ENCODE measurements at places on chromosomes 16 and 17.

DNA sequence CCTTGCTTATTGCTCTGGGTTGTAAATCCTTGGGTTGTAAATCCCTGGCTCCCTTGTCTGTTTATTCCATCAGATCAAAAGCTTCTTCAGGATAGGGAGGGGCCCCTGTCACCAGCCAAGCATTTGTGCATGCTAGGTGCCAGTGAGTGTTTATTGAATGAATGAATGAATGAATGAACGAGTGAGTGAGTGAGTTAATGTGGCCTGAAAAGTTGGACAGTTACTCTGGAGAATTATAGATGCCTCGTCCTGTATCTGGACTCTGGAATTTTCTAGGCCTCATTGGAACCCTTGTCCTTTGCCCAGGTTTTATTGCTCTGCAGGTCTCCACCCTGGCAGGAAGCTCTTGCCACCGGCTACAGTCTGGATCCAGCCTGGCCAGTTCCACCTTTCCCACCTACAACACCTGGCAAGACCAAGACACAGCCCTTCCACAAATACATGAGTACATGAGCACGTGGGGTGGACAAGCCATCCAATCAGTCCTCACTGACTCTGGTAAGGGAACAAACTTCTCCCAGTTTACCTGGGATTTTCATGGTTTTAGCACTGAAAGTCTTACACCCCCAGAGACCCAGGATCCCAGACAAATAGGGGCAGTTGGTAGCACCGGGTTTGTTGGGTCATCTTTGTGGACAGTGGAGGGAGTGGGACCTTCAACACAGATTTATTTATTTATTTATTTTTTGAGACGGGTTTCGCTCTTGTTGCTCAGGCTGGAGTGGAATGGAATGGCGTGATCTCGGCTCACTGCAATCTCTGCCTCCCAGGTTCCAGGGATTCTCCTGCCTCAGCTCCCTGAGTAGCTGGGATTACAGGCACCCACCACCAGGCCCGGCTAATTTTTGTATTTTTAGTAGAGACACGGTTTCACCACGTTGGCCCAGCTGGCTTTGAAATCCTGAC, 14.7 kb upstream of the CDH1 start:
- no peak for DNase-seq
- no peak overlapping the region for H3K4me3 ChIP-seq
- H3K4me1 ChIP-seq: peaks cover 3% of the 10 kb centered on the region
- no peaks in the 10 kb centered on the region for H3K27me3 ChIP-seq
- no peaks in the 10 kb centered on the region for H3K36me3 ChIP-seq

DNA sequence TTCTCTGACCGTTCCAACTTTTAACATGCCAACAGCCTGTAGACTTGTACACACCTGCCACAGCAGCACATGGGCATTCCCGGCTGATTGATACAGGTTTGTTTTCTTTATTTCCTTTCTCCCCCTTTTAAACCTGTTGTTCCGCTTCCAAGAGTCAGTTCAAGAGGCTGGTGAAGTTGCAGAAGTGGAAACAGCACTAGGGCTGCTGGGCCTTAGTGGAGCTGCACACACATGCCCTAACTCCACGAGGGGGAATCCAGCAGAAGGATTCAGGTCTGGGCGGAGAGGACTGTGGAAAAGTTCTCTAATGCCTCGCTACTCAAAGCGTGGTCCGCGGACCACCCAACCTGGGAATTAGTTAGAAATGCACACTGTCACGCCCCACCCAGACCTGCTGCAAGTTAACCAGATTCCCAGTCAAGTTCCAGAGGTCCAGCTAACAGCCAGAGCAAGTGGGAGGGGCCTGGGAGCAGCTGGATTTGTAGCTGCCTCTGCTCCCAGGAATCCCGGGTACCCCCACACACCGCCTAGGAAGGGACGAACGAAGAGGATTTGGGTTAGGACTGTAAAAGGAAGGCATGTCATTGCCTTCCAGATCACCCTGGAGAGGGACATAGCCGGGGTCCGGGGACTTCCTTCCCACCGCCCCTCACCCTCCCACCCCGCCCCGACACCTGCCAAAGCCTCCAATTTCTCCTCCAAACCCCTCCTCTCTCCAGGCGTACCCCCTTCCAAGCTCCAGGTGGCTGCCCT, 542 bp downstream of the SLC39A11 start:
- H3K4me3 ChIP-seq: peak overlapping the region; percentile 61
- no peaks in the 10 kb centered on the region for H3K36me3 ChIP-seq
- DNase-seq: peak; percentile 9
- H3K27ac ChIP-seq: no peak overlapping the region
- 0 out of 2 replicates have a peak, but pooled peaks cover 2% of the 10 kb centered on the region for H3K4me1 ChIP-seq

- no peak for DNase-seq
- no peaks in the 10 kb centered on the region for H3K36me3 ChIP-seq
- H3K4me1 ChIP-seq: peaks cover 7% of the 10 kb centered on the region
- no peak overlapping the region for H3K4me3 ChIP-seq
- H3K27ac ChIP-seq: no peak overlapping the region
These were observed 27.5 kb upstream of the KRT17 start for GRCh38 chr17:41651625-41652460.

DNA sequence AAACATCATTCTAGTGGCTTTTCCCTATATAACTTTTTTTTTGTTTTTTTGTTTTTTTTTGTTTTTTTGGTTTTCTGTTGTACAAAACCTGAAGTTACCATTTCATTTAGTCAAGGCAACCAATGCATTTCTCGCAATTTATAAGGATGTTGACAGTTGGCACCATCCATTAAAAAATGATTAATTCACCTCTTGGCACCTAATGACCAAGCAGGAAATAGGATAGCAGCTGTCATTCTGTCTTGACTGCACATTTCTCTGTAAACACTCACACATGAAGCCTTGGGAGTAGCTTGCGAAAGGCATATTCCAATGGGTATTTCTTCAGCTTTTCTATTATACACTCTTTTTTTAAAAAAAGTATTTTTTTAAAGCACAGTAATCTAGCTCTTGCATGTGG, 77.5 kb downstream of the SYCE1L start:
- peaks cover 1% of the 10 kb centered on the region for H3K4me1 ChIP-seq
- DNase-seq: no peak
- no peaks in the 10 kb centered on the region for H3K27me3 ChIP-seq
- H3K27ac ChIP-seq: no peak overlapping the region
- H3K4me3 ChIP-seq: no peak overlapping the region
- no peaks in the 10 kb centered on the region for H3K36me3 ChIP-seq

GRCh38 chr16:54244061-54244886, 42.3 kb downstream of the IRX3 start:
- H3K4me3 ChIP-seq: no peak overlapping the region
- DNase-seq: no peak
- no peaks in the 10 kb centered on the region for H3K4me1 ChIP-seq
- H3K36me3 ChIP-seq: no peaks in the 10 kb centered on the region
- no peak overlapping the region for H3K27ac ChIP-seq

DNA sequence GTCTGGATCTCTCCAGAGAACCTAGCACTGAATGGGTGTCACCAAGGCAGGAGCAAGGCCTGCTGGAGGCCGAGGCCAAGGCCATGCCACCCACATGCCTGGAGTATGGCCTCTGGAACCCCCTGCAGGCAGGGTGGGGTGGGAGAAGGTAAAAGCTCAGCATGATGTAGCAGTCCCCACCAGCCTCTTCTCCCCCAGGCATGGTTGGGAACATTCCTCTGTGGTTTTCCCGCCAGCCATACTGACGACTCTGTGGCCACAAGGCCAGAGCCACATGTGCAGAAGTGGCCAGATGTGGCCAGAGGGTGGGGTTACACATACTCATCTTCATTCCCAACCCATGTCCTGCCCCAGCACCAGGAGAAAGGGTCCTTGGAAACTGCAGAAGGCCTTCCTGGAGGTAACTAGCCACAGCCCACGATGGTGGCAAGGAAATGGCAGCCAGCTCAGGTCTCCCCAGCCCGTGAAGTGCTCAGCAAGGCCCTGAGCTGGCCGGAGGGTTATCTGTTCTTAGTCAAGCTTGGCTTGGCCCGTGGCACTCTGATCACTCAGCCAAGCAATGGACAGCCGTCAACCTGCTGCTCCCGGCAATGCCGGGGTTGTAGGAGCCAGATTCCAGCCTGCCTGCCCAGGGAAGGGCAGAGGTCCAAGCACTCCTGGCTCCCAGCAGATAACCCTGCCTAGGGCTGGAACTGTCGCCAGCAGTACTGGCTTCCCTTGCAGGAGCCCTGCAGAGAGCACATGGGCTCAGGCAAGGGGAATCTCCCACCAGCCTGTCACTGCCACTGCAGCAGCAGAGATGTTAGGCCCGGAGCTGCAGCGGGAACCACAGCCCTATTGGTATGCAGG, 26.1 kb downstream of the HDAC5 start:
- H3K4me1 ChIP-seq: peaks cover 3% of the 10 kb centered on the region
- peaks cover 8% of the 10 kb centered on the region for H3K36me3 ChIP-seq
- no peak for DNase-seq
- no peaks in the 10 kb centered on the region for H3K27me3 ChIP-seq

DNA sequence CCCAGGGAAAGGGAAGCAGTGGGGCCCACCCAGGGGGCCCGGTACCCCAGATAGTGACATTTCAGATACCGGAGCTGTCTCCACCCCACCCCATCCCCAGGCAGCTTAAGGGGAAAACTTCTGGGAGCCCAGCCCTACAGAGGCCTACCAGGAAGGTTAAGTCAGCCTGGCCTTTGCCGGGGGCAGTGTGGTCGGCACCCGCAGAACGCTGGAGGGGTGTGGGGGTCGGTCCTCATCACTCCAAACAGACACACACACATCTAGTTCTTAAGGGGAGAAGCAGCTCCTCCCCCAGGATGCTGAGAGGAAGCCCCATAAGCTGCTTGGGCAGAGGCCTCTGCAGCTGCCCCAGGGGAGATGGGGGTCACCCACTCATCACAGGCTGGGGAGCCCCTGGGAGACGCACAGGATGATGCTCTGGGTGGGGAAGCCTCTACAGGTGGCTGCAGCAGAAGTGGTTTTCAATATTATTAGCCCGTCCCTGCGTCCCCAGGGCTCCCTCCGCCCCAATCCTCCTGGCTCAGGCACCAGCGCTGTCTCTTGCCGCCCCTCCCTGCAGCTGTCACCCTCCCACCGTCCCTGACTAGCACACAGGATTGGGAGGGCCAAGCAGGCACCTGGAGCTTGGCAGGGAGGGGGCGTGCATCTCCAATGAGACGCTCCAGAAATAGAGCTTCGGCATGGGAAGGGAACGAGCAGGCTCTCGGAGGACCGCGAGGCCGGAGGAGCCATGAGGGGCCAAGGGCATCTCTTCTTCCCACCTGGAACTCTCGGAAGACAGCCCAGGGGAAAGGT, 1.4 kb upstream of the ABR start:
- H3K4me3 ChIP-seq: no peak overlapping the region
- no peak overlapping the region for H3K27ac ChIP-seq
- H3K36me3 ChIP-seq: no peaks in the 10 kb centered on the region
- H3K27me3 ChIP-seq: no peaks in the 10 kb centered on the region
- peaks cover 2% of the 10 kb centered on the region for H3K4me1 ChIP-seq

DNA sequence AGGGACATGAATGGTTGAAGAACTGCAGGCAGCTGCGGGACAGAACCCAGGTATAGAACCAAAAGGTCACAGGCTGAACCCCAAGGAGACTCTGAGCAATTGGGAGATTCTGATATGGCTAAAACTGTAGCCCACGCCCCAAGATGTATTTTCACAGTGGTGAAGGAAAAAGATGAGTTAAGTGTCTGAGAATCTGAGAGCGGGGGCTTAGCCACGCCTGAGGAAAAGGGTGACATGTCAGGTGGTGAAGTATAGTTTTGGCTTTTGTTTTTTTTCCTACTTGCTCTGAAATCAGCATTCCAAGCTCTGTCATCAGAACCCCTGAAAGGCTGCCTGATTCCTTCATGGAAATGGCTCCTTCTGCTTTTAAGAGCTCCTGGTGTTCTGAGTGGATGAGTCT, 73.3 kb downstream of the AKAP1 start:
- H3K36me3 ChIP-seq: no peaks in the 10 kb centered on the region
- no peak for DNase-seq
- H3K27me3 ChIP-seq: no peaks in the 10 kb centered on the region
- H3K4me1 ChIP-seq: no peaks in the 10 kb centered on the region
- no peak overlapping the region for H3K27ac ChIP-seq

- H3K4me1 ChIP-seq: no peaks in the 10 kb centered on the region
- no peaks in the 10 kb centered on the region for H3K27me3 ChIP-seq
- no peak overlapping the region for H3K4me3 ChIP-seq
- H3K36me3 ChIP-seq: no peaks in the 10 kb centered on the region
These were observed 180.1 kb downstream of the PRKCB start for GRCh38 chr16:24015923-24016322.

GRCh38 chr16:61820398-61820797, 215.8 kb downstream of the CDH8 start:
- no peaks in the 10 kb centered on the region for H3K4me1 ChIP-seq
- no peak for DNase-seq
- no peak overlapping the region for H3K27ac ChIP-seq
- no peaks in the 10 kb centered on the region for H3K27me3 ChIP-seq

DNA sequence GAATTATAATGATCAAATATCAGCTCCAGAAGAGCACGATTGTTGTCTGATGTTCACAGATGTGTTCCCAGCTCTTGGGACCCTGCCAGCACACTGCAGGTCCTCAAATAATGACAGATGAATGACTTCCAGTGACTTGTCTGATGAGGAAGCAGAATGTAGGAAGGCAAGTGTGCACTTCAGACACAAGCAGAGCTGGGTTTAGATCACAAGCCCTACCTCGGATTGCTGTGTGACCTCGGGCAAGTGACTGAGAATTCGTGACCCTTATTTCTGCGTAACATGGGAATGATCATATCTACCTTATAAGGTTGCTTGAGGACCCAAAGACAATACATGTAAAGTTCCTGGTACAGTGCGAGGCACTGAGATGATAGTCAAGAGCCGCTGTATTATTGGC, 182.2 kb downstream of the ABCC12 start:
- no peaks in the 10 kb centered on the region for H3K36me3 ChIP-seq
- DNase-seq: no peak
- H3K4me3 ChIP-seq: no peak overlapping the region
- H3K27ac ChIP-seq: no peak overlapping the region
- H3K4me1 ChIP-seq: no peaks in the 10 kb centered on the region

- H3K36me3 ChIP-seq: no peaks in the 10 kb centered on the region
- no peak for DNase-seq
- H3K27ac ChIP-seq: no peak overlapping the region
- no peaks in the 10 kb centered on the region for H3K27me3 ChIP-seq
These were observed 679.7 kb upstream of the SOX9 start for GRCh38 chr17:71441098-71441497.

DNA sequence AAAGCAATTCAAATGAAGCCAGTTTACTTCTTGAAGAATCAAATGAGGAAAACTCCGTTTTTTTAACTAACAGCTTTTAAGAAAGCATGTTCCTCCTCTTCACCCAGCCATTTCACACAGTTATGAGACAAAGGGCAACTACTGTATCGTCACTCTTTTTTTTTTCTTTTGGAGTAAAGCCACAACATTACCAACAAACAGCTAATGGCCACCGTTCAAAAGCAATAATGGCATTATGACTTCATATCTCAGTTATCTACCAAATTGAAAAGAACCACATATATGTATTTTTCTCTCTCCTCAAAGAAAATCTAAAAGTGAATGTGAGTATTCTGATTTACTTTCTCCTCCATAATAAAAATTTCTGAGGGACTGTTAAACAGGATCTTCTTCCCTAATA, 14.5 kb downstream of the GRB2 start:
- no peak for DNase-seq
- H3K4me1 ChIP-seq: no peaks in the 10 kb centered on the region
- no peaks in the 10 kb centered on the region for H3K27me3 ChIP-seq
- H3K4me3 ChIP-seq: no peak overlapping the region
- no peaks in the 10 kb centered on the region for H3K36me3 ChIP-seq

- H3K4me1 ChIP-seq: peaks cover 1% of the 10 kb centered on the region
- no peak overlapping the region for H3K27ac ChIP-seq
- no peak for DNase-seq
- H3K27me3 ChIP-seq: no peaks in the 10 kb centered on the region
- no peak overlapping the region for H3K4me3 ChIP-seq
These were observed 6.6 kb downstream of the PNMT start for GRCh38 chr17:39674702-39675389.

GRCh38 chr17:2198927-2199326, 104.7 kb downstream of the SMG6 start:
- H3K4me3 ChIP-seq: no peak overlapping the region
- no peak for DNase-seq
- peaks cover 1% of the 10 kb centered on the region for H3K4me1 ChIP-seq
- H3K27me3 ChIP-seq: no peaks in the 10 kb centered on the region
- H3K36me3 ChIP-seq: no peaks in the 10 kb centered on the region
- H3K27ac ChIP-seq: no peak overlapping the region

Measured in iPS DF 6.9 (cell line).